ENCODE measurements at places on chromosomes 7 and 10.

GRCh38 chr10:97067716-97068391 lies 117.9 kb downstream of the SLIT1 start:
- no peak for DNase-seq

DNA sequence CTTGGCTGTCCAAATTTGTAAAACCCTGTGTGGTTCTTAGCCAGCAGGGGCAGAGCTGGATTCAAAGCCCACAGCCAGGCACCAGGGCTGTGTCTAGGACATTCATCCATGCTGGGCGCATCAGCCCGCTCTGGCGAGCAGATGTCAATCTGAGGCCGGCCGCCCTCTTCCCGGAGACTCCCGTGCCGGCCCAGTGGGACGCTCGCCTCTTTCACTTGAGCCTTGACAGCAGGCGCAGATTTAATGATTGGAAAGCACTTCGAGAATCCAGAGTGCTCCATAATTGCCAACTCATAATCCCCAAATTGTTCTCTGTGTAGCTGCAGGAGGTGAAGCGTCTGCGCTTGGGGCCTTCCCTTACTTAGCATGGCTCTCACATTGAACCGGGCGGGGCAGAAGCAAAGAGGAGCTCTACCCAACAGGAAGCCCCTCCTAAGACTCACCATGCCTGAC lies 36.7 kb downstream of the SLIT1 start:
- no peak for DNase-seq

- DNase-seq: no peak
Observed at GRCh38 chr10:4351723-4352413, 474.1 kb upstream of the AKR1E2 start.

DNA sequence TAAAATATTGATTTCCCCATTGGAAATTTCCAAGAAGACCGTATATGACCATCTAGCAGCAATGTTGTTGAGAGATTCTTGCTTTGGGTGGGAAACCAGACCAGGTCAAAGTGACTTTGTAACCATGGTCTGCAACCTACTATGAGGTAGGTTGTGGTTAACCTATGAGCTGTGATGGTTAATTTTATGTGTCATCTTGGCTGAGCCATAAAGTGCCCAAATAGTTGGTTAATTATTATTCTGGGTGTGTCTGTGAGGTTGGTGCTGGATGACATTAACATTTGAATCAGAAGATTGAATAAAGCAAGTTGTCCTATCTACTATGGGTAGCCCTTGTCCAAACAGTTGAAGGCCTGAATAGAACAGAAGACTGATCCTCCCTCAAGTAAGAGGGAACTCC lies 18.3 kb upstream of the RALA start:
- DNase-seq: no peak

GRCh38 chr7:153034791-153035190 lies 275.2 kb downstream of the ACTR3B start:
- DNase-seq: no peak

GRCh38 chr7:71625545-71625944 lies 493.6 kb downstream of the GALNT17 start:
- DNase-seq: no peak

GRCh38 chr10:66049335-66049734 lies 876.5 kb upstream of the LRRTM3 start:
- DNase-seq: no peak

DNA sequence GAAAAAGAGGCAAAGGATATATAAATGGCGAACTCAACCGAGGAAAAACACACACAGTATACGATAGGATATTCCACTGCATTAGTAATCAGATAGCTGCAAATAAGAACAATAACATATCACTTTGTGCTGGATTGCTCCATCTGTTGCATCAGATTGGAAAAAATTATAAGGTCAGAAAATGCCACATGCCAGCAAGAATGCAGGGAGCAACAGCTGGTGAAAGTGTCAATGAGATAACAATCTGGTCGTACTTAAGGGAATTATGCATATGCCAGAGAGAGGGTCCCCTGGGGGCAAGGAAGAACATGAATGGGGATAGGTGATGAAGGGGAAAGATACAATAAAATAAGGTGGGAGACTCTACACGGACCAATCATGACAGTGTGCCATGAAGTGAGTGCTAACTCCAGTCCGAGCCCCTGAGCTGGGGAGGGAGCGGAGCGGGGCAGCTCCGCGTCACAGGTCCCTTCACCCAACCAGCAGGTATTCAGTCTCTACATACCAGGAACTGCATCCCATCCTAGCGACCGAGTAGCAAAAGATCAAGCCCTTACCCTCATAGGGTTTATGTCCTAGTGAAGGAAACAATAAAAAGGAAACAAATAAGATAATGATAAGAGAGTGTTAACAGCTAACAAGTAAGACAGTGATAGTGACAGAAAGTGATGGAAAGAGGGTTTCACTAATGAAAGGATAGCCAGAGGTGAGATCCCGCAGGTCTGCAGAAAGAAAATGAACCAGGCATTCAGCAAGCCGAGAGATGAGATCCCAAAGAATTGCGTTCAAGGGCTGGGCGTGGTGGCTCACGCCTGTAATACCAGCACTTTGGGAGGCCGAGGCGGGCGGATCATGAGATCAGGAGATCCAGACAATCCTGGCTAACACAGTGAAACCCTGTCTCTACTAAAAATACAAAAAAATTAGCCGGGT lies 9.4 kb downstream of the MPP7 start:
- no peak for DNase-seq

DNA sequence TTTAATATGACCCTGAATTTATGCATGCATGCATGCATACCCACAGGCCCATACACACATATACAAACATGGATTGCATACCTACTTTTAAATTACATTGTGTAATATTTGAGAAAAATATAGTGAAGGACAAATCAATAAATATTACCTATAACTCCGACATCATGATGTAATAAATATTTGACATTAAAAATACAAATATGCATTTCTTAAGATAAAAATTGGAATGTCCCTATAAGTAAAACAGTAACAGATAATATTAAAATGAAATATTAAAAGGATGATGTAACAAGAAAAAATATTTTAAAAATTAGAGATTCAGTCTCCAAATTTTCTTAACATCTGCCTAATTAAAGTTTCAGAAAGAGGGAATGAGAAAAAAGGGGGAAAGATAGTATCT lies 433.0 kb downstream of the MDFIC start:
- DNase-seq: no peak

DNA sequence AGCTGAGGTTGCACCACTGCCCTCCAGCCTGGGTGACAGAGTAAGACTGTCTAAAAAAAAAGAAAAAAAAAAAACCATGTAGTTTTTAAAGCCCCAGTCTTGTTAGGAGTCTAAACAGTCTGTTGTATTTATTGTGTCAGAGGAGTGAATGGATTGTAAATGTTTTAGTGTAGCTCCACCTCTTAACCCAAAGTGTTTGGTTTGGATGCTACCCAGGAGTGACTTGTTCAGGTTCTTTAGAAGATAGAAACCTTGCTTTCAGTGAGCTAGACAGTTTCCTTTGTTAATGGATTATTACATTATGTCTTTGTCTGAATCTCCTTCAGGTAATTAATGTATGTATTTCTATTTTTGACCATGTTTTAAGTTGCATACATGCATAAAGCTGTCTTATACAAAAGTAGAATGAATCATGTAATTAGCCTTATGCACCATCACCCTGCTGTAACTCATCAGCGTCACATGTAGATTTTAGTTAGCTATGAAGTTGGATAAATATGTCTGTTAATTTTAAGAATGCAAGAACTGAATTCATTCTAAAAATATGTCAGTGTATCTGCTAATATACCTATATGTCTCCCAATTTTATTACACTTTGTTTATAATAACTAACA lies 97.7 kb downstream of the TAF3 start:
- DNase-seq: no peak

DNA sequence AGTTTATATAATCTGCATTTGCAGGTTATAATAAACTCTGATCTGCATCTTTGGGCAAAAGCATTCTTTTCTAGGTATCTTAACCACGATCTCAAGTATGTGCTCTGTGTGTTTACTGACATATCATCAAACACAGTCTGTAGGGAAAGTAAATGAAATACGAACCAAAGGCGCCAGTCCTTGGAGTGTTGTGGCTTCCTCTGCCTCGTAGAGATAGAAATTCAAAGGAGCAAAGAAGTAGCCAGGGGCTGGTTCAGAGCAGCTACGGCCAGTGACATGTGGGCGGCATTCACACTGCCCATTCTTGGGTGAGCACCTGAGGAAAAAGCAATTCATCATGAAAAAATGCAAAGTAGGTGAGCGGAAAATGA lies 38.7 kb downstream of the LAMB4 start:
- DNase-seq: no peak

- no peak for DNase-seq
Observed at GRCh38 chr10:22228167-22228938, 10.5 kb upstream of the EBLN1 start.
